ENCODE measurements at places on chromosomes 1 and 21. TPM values are rescaled to one million over a fixed set of nuclear protein-coding genes. Genes with fewer than 3 reads are reported as not detected.

The KRTAP19-1 gene
- polyA plus RNA-seq: not detected

The PLCH2 gene
- polyA plus RNA-seq: 6.5 TPM

The MT1HL1 gene
- polyA plus RNA-seq: not detected

The SUSD4 gene
- 0.54 TPM for polyA plus RNA-seq

The PDC gene
- polyA plus RNA-seq: not detected

The LIPI gene
- not detected for polyA plus RNA-seq

The C1orf210 gene
- polyA plus RNA-seq: not detected

Data from spleen (tissue), 13 donors.